ENCODE measurements at places on chromosomes 5 and 9.

- DNase-seq: peak; percentile 84
Measured at GRCh38 chr5:42992088-42992879, 47.8 kb downstream of the ANXA2R start.

GRCh38 chr5:139390639-139391569 is 1.2 kb upstream of the MZB1 start:
- no peak for DNase-seq

DNA sequence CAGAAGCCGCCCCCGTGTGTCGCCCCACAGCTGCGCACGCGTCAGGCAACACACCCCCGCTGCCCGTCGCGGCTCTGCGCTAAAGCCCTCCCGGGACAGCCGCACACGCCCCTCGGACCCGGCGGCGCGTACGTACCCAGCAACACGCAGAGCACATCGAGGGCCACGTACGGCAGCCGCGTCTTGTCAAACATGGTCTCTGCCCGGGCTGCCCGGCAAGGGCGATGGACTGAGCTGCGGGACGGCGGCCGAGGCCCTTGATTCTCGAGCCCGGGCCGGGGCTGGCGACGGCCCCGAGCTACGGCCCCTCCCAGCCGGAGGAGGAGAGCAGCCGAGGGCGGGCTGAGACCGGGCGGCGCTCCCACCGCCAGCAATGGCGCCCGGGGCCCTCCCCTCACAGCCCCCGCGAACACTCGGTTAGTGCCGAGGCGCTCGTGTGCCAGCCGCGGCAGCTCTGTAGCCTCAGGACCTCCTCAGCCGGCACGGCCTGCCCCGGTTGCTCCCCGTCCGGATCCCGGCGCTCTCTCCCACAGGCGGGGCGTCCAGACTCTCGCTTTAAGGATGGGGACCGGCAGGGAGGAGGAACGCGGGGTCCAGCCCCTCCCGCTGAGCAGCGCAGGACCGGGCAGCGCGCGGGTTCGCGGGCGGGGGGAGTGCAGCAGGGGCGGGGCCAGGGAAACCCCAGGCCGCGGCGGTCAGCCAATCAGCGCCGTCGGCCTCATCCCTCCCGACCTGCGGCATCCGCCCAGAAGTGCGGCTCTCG is at the start of gene PLPP1:
Gene PLPP1, minus strand, starts transcription at position 529 of the 763 bp plus-strand sequence. Its CDS starts 335 bp downstream, at position 194.
- peak; percentile 88 for DNase-seq

GRCh38 chr9:130672466-130672865 is 8.1 kb downstream of the PRDM12 start:
- no peak for DNase-seq

DNA sequence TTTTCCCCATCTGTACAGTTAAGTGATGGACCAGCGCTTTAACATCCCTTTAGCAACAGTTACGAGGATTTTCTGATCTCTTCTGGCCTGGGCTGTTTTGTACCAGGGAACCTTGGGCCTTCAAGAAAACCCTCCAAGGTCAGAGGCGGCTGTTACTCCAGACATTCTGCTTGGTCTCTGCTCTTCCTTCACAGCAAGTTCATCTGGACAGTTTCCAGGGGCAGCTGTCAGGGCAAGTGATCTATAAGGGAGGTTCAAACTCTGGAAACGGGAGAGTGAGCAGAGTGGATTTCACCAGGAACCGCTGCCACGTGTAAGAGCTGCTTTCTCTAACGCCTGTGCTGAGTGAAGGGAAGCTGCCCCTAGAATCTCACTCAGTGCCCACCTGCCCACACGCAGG is 36.7 kb downstream of the ZNF618 start:
- no peak for DNase-seq

- no peak for DNase-seq
Measured at GRCh38 chr5:167261309-167262100, 1029.9 kb upstream of the WWC1 start.

GRCh38 chr5:65395526-65396155 is 86.1 kb downstream of the ADAMTS6 start:
- DNase-seq: peak; percentile 32

DNA sequence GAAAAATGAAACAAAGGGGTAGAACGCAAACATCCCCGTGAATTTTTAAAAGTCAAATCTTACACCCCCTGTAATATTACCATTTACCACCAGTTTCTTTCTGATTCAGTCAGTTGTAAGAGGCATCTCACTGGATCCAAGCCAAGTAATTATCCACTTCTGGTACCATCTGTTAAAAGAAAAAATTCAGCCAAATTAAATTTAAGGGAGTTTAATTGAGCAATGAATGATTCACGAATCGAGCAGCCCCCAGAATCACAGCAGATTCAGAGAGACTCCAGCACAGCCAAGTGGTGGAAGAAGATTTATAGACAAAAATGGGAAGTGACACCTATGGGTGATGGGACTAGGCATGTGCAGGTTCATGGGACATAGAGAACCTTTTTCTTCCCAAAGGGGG is 29.9 kb upstream of the MTMR12 start:
- DNase-seq: no peak

DNA sequence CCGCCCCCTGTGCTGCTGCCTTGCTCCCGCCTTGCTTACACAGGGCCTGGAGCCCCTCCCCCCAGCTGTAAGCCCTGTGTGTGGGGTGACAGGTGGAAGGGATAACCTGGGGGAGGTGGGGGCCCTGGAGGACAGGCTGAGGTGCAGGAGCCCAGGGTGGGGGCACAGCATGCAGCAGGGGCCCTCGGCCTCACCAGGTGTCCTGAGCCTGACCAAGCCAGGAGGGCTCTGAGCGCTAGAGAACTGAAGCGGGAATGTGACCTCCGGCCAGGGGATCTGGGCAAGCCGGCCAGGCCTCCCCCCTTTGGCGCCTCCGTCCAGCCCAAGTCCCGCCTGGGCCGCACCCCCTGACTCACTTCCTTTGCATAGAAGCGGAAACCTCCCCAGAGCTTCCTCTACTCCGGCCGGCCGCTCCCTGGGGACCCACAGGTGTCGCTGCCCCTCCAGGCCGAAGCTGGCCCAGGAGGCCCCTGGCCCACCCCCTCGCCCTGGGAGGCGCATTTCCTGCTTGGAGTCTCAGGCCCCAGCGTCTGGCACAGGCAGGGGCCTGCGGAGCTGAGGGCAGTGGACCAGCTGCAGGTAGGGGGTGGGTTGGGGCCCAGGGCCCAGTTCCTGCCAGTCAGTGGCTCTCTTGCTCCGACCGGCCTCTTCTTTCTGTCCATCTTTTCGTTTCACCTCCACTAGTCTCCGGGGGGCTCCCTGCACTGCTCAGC is at the start of gene TOR4A:
Gene TOR4A, plus strand, starts transcription at position 398 of the 713 bp plus-strand sequence. CDS start 964 bp downstream, outside the sequence.
- DNase-seq: peak; percentile 70

- no peak for DNase-seq
Measured at GRCh38 chr5:140647042-140647419, 399 bp downstream of the NDUFA2 start.

- no peak for DNase-seq
Measured at GRCh38 chr5:115472271-115473025, 72.1 kb downstream of the FEM1C start.

DNA sequence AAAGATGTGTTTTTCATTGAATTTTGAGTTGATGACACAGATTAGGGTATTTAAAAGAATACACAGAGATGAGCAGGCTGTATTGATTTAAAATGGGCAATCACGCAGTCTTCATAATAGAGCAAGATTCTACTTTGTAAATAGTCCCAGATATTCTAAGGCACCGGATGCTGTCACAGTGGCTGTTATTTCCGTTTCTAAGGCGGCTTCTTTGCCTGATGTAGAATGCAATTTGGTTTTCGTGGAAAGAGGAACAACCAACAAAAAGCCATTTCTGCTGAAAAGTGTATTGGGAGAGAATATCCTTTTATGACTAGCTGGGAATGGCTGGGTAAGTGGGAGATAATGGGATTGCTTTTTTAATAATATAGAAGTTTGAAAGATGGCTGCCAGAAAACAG is 17.5 kb downstream of the PRKACG start:
- no peak for DNase-seq

- no peak for DNase-seq
Measured at GRCh38 chr9:79127661-79128060, 444.1 kb upstream of the TLE4 start.

GRCh38 chr5:168270476-168270875 is 21.0 kb upstream of the WWC1 start:
- DNase-seq: peak; percentile 52

- no peak for DNase-seq
Measured at GRCh38 chr5:141867139-141867538, 11.1 kb downstream of the PCDH1 start.

DNA sequence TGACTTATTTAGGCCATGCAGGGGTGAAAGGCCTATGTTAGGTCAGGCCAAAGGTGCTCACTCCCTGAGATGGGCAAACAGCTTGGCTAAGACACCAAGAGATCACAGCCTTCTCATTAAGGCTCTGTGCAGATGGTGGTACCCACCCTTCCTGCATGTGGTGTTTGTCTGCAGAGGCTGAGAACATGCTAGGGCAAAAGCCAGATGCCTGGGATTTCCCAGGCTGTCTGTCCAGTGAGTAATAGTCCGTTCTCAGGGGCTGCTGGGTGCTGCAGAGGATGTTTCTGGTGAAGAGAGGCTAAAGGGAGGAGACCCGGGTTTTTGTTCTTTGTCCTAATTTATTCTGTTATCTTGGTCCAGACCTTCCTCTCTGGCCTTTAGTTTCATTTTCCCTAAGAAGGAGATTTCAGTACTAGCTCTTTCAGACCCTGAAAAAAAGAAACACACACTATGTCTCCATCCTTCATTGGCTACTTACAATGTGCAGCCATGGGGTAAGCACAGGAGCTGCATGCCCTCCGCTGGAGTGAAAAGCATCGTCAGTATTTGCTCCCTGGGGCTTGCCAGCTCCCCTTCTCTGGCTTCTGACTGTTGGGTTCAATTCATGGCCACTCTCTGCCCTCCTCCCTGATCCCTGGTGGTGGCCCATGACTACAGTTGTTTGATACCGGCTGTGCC is 23.4 kb upstream of the GLRA1 start:
- peak; percentile 3 for DNase-seq

DNA sequence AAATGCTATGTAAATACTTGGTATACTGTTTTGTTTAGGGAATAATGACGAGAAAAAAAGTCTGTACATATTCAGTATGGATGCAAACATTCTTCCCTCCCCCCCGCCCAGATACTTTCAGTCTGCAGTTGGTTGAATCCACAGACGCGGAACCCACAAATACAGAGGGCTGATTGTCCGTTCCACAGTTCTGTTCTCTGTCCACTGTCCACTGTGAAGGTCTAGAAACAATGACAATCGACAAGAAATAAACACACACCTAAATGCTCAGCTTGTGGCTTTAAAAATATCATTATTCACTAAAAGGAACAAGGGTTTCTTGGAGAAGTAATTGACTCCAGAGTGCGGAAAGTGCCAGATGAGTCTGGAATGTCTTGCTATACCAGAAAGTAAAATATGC is 109.1 kb downstream of the TMEM161B start:
- no peak for DNase-seq

- DNase-seq: peak; percentile 24
Measured at GRCh38 chr5:8321272-8321671, 452.3 kb downstream of the MTRR start.

- DNase-seq: no peak
Measured at GRCh38 chr9:126160067-126160853, 166.4 kb upstream of the MVB12B start.

DNA sequence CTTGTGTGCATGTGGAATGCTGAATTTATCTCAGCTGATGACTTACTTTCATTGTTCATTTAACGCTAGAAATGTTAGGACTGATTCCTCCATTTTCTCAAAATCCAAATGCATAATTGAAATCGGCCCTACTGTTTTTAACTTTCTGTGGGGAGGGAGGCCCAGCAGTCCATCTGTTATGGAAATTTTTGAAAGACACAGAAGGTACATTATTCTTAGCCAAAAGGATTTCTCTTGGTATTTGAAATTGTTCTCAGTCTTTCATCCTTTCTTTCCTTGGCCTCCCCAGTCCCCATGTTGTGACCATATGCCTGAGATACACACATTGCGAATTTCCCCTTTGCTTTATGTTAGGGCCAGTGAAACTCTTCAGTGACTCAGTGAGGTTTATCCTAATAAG is 549.9 kb downstream of the IRX1 start:
- DNase-seq: no peak

DNA sequence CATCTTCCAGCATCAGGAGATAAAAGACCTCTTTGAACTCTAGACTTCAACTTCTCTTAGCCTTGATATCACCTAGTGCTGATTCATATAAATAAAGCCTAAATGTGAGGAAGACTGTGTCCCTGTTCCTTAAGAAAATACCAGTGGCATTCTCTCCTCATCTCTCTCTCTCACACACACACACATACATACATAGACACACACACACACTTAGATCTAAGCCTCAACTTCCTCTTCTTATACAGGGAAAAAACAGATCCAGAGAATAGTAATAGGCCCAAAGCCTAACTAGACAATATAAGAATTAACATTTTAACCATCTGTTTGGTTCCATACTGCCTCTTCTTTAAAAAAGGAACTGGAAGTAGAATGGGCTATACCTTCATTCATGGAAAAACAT is 195.3 kb upstream of the NR4A3 start:
- DNase-seq: no peak

DNA sequence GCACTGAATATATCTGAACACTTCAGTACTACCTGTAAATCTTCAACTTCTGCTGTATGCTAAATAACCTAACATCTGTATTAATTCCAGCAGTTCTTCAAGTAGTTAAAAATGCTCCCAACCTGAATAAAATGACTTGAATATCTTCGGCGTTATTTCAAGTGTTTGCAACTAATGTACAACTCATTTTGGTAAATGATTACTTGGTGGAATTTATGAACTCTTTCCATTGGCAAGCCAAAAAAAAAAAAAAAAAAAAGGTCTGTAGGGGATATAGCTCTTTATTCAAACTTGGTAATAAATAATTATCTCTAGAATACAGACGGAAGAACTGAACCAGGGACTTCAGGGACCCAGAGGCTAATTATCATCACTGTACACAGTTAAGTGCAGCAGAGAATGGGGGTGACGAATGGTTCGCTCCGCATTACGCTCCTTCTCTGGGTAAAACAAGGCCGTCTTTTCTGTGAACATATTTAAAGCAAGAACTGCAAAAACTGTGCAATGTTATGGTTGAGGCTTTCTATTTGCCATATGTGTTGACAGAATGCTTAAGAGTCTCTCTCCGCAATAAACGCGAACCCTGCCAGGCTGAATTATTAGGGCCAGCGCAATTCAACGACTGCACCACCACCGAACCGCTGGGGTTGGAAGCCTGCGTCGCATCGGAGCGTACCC is 1.9 kb upstream of the ERBIN start:
- DNase-seq: no peak

GRCh38 chr9:95284162-95285080 is 33.1 kb downstream of the FANCC start:
- no peak for DNase-seq

DNA sequence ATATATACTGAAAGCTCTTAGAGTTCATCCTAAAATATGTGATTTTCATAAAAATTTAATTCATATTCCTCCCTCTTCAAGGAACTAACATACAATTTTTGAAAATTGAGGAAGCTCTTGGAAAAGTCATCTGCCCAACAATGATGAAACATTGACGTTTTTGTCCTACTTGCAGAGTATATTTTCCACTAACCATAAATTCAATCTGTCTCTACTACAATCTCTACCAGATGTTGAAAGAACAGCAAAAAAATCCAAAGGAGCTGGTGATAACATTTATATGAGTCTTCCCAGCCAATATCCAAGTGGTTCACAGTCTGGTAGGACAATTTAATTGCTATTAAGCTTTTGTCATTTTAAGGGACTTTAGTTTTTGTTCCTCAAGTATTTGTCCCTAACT is 81.1 kb upstream of the NR3C1 start:
- DNase-seq: no peak

GRCh38 chr9:119004618-119004990 is 364.6 kb downstream of the BRINP1 start:
- DNase-seq: peak; percentile 93

Data from fibroblast of skin of back (primary cell).